Cardiac muscle cell (in vitro differentiated cells and primary cell): ENCODE measurements at places on chromosomes 2 and 18. TPM values are rescaled to one million over a fixed set of nuclear protein-coding genes. Genes with fewer than 3 reads are reported as not detected.
A peak's percentile ranks its signal among the peaks of the same experiment; 100 is the strongest.

DNA sequence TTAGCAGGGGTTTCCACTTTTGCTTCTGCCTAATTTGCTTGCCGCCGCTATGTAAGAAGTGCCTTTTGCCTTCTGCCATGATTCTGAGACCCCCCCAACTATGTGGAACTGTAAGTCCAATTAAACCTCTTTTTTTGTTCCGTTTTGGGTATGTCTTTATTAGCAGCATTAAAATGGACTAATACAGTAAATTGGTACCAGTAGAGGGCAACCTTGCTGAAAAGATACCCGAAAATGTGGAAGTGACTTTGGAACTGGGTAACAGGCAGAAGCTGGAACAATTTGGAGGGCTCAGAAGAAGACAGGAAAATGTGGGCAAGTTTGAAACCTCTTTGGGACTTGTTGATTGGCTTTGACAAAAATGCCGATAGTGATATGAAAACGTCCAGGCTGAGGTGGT, 216.1 kb upstream of the FSIP2 start:
- H3K27ac ChIP-seq = no peak overlapping the region
- H3K4me1 ChIP-seq = no peaks in the 10 kb centered on the region
- no peak overlapping the region for H3K4me3 ChIP-seq
- no peak for DNase-seq
- H3K36me3 ChIP-seq = no peaks in the 10 kb centered on the region

DNA sequence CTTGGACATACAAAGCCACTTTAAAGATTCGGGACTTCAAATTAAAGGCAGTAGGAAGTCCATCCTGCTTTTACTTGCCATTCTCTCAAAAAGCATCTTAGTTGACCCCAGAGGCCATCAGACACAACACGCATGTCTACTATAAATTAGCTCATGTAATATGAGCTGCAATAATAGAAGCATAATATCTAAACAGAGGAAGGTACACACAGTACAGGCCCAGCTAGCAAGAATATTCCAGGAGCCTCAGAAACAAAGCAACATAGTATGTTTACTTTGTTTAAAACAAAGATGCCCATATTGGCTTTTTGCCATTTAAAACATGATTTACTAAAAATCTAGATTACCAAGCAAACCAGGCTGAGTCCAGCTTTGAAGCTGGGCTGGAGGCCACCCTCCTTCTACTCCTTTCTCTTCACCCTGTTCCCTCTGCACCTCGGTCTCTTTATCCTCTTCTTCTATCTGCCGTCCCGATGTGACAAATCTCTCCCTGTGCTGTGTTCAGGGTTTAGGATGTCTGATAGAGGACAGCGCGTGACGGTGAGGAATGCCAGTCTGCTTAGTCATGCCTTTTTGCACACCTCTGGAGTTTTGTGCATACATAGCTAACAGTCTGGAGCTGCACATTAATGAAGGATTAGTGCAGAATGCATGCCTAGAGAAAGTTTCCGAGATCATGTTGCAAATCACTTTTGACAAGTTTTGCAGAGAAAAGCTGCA, 28.2 kb downstream of the DTNA start:
- DNase-seq = peak; percentile 13
- H3K36me3 ChIP-seq = no peaks in the 10 kb centered on the region
- no peak overlapping the region for H3K27ac ChIP-seq

DNA sequence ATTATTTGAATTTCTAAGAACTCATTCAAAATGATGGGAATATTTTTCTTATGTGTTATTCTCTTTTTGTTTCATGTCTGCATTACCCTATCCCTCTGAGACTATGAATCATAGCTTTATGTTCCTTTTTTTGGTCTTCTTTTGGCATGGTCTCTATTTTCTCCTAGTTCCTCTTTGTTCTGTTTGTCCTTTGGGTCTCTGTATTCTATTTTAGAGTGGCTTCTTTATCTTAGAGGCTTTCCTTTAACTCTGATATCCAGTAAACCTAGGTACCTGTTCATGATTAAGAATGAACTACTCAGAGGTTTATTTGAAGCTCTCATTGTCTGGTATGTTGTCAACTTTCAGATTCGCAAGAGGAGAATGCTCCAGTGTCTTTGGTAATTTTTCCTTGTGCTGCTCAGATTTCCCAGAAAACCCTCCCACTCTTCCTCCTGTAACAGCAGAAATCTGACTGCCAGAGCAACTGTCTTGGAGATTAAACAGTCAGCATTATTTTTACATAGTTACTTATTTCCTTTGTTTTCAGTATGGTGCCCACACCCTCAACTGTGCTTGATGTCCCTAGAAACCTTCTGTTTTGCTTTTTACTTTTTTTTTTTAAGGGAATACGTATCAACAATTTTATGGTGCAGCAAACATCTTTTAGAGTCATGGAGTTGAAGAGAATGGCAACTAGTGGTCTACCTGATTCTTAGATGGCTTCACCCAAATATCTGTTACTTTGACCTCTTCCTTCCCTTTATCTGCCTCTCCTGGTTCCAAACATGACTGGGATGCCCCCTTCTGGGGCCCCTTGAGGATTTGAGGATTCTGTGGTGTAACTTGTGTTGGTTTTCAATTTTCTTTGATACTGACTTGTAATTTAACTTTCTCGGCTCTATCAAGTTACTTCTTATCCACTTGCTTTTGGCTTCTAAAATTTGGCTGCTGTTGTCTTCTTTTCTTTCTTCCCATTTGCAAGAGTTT, 92.0 kb downstream of the DPP10 start:
- H3K27me3 ChIP-seq = no peaks in the 10 kb centered on the region
- H3K36me3 ChIP-seq = no peaks in the 10 kb centered on the region
- H3K4me3 ChIP-seq = no peak overlapping the region
- H3K4me1 ChIP-seq = no peaks in the 10 kb centered on the region

- H3K27ac ChIP-seq = no peak overlapping the region
- H3K36me3 ChIP-seq = no peaks in the 10 kb centered on the region
- no peak overlapping the region for H3K4me3 ChIP-seq
- H3K4me1 ChIP-seq = peaks cover 15% of the 10 kb centered on the region
- no peaks in the 10 kb centered on the region for H3K27me3 ChIP-seq
- DNase-seq = no peak
Observed at GRCh38 chr2:100043891-100044255, 98.5 kb downstream of the AFF3 start.

DNA sequence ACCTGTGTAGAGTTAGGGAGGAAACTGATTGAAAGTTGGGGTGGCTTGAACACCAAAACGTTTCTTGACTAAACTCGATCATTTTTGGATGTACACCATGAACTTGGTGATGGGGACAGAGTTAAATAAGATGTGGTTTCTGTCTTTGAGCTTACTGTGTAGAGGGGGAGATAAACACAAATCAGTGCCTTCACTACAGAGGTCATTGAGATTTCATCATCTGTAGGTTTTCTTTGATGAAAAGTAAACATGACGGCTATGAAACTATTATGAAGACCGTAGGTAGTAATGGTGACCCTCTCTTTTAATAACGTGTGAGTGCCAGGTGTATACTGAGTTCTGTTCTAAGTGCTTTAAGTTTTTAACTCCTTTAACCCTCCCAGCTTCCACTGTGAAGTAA, 6.5 kb downstream of the LCLAT1 start:
- H3K4me3 ChIP-seq = no peak overlapping the region
- no peaks in the 10 kb centered on the region for H3K36me3 ChIP-seq
- no peak overlapping the region for H3K27ac ChIP-seq

DNA sequence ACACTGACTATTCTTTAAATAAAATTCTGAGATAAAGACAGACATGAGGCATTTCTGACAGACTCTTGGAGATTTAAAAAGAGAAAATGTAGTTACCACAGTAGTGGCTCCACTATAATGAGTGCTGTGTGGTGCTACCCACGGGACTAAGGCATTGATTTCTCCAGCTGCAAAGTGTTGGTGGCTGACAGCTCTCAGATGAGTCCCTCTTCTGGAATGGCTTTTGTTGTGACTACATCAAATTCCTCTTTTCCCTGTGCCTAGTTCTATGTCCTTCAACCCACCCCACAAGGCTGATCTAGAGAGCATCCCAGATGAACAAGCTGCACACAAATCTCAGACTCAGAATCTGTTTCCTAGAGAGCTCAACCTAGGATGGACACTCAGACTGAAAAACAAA, 884.8 kb upstream of the ZEB2 start:
- no peaks in the 10 kb centered on the region for H3K27me3 ChIP-seq
- H3K36me3 ChIP-seq = no peaks in the 10 kb centered on the region
- H3K27ac ChIP-seq = no peak overlapping the region
- H3K4me1 ChIP-seq = no peaks in the 10 kb centered on the region
- H3K4me3 ChIP-seq = no peak overlapping the region
- DNase-seq = no peak

GRCh38 chr18:65326805-65327204, 424.0 kb upstream of the CDH7 start:
- no peak overlapping the region for H3K4me3 ChIP-seq
- DNase-seq = no peak
- no peaks in the 10 kb centered on the region for H3K36me3 ChIP-seq
- no peaks in the 10 kb centered on the region for H3K27me3 ChIP-seq
- no peak overlapping the region for H3K27ac ChIP-seq

Gene DSC1
- total RNA-seq = not detected in 2 replicates
